Activated T-cell treated with anti-CD3 and anti-CD28 coated beads for 24 hours (primary cell): ENCODE measurements at places on chromosomes 7 and 10.

- no peak for DNase-seq
These were observed 78.1 kb downstream of the PRKCQ start for GRCh38 chr10:6501931-6502330.

DNA sequence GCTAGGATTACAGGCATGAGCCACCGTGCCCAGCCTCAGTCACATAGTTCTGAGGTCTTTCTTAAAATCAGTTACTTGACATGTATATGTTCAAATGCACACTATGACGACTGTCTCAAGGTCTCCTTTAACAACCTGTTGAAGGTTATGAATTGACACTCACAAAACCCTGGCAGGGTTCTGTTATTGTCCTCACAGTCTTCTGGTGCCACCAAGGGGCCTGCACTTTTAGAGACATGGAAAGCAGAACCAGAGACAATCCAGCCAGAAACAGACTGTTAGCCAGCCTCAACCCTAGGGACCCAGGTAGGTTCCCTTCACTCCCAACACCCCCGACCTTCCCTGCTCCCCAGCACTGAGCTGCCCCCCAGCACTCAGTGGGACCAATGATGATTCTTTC is 26.4 kb downstream of the TEX36 start:
- DNase-seq, result no peak

- no peak for DNase-seq
These were observed 258.4 kb downstream of the PLXNA4 start for GRCh38 chr7:132317701-132318351.

DNA sequence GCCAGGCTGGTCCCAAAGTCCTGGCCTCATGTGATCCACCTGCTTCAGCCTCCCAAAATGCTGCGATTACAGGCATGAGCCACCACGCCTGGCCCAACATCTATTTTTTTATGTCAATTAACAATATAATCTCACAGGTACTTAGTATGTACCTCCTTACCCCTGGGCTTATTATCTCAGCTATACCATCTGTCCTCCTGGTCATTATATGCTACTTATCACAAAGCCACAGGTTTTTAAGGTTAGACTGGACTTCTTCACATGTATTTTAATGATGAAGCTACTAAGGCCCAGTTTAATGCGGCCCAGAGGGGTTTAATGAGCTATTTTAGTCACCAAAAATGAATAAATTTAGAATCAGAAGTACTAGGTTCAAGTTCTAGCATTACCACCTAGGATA is 3.4 kb downstream of the NSUN6 start:
- DNase-seq, result no peak

GRCh38 chr7:95605275-95605674 is 9.0 kb upstream of the PDK4 start:
- DNase-seq, result no peak

- DNase-seq, result no peak
These were observed 8.9 kb upstream of the LRRC18 start for GRCh38 chr10:48948470-48949037.

- DNase-seq, result no peak
These were observed 17.1 kb downstream of the VOPP1 start for GRCh38 chr7:55555160-55555559.

DNA sequence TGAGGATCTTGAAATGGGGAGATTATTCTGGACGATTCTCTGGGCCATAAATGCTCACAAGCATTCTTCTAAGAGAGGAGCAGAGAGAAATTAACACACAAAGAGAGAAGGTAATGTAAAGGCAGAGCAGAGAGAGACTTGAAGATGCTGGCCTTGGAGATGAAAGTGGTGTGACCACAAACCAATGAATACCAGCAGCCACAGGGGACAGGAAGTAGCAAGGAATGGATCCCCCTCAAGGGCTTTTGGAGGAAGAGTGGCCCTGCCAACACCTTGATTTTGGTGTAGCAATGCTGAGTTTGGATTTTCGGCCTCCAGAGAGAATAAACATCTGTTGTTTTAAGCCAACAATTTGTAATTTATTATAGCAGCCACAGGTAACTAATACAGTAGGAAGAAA is 1155.6 kb downstream of the TYW1 start:
- DNase-seq, result no peak

- DNase-seq, result no peak
These were observed 29.3 kb downstream of the KLF6 start for GRCh38 chr10:3755440-3756359.

GRCh38 chr7:17640730-17641377 is 299.4 kb downstream of the SNX13 start:
- DNase-seq, result no peak

DNA sequence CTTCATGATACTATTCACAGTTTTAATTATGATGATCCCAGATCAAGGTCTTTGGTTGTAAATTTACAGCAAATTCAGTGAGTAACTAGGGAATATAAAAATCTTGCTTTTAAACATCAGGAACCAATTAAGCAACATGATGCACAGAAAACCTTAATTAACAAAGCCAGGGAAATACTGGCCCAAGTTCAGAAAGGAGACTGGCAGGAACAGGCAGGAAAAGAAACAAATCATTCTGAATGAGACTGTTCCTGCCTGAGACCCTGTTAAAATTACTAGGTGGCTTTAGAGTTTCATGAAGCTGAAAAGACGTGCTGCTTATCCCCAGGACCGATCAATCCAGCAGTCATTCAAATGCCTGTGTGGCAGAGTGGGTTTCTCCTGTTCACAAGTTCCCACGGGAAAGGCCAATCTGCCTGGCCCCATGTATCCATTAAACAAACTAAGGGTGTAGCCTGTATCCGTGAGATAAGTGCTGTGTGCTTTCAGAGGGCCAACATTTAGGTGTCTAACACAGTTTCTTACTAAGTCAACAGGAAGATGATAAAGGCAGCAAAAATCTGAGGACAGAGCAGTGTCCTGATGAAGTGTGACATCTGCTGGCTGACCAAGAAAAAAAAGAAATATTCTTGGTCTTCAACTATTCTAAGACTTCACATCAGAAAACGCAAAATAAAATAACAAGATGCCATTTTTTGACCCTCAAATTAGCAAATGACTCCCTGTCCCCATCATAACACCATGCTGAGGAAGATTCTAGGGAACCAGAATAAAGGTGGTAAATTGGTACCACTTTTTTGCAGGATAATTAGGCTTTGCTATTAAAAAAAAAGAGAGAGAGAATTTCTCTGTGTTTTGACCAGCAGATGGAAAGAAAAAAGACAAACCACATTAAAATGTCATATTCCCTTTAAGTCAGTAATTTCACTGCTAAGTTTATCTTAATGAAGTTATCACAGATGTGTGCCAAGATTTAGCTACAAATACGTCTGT is 34.2 kb downstream of the PUS7 start:
- no peak for DNase-seq

- DNase-seq, result no peak
These were observed 148.9 kb upstream of the SMIM30 start for GRCh38 chr7:113267271-113267670.

- no peak for DNase-seq
These were observed 95.3 kb downstream of the KAT6B start for GRCh38 chr10:74921744-74922143.

GRCh38 chr10:79940431-79940830 is 8.5 kb downstream of the SFTPD start:
- DNase-seq, result no peak

DNA sequence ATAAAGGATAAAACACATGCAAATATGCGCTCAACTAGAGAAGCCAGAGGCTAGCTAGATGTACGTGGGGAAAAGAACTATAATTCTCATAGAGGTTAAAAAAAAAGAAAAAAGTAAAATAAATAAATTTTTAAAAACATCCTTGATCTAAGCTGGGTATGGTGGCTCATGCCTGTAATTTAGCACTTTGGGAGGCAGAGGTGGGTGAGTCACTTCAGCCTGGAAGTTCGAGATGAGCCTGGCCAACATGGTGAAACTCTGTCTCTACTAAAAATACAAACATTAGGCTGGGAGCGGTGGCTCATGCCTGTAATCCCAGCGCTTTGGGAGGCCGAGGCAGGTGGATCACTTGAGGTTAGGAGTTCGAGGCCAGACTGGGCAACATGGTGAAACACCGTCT is 18.6 kb upstream of the HSPA12A start:
- DNase-seq, result no peak

DNA sequence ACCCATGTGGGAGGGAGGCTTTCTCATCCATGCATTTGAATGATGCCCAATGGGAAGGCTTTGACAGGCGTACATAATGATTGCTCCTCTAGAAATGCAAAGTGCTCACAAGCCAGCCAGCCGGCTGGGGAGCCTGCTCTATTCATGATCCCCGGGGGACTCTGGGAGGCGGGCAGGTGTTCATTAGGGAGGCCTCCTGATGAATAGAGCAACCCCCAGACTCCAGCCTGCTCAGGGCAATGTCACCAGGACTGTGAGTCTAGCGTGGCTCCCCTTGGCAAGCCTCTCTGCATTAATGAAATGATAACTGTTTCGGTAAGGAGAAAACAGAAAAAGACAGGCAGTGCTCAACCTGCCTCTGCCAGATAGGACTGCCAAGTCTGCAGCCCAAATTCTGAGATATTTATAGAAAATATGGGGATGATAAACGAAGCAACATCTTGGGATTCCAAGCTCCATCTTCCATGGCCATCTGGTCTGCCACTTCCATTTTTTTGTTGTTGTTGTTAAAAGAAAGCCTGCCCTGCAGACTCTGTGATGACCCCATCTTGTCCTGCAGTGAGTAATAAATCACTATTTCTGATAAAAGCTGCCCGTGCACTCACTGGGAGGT is 236.4 kb downstream of the PRPF18 start:
- DNase-seq, result no peak

- no peak for DNase-seq
These were observed 6.3 kb downstream of the ZNF394 start for GRCh38 chr7:99493823-99494222.
